Nephron progenitor cell (in vitro differentiated cells): ENCODE measurements at places on chromosomes 3 and 15.

DNA sequence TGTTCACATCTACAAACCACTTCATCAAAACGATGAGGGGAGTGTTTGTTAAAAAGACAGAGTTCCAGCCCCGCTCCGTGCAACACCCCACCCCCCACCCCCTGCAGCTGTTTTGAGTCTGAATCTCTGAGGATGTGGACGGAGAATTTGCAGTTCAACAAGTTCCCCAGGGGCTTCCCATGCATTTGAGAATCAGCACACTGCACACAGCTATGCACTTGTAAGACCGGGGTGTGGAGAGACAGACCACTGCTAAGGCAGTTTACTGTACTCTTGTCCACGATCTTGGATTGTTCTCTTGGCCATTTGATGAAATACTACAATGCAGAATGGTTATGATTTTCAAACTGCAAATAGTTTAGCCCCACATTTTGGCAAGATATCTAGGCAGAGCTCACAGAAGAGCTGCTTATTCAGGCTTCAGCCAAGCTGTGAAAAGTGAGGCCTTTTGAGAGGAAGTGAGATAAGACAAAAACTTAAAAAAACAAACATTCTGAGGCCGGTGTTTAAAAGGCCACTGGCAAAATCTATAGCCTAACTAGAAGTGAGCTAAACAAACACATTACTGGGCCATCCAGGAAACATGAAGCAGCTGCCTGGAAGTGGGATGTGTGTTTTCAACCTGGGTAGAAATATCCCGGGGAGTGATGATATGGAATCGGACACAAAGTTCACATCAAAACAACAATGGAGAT, 308.2 kb upstream of the ADAMTS9 start:
- no peaks in the 10 kb centered on the region for H3K36me3 ChIP-seq
- H3K27ac ChIP-seq, result peak overlapping the region; percentile 96
- no peak for DNase-seq
- peak overlapping the region; percentile 2 for H3K4me3 ChIP-seq
- H3K27me3 ChIP-seq, result no peaks in the 10 kb centered on the region

GRCh38 chr15:25790000-25790660, 73.0 kb downstream of the ATP10A start:
- H3K4me1 ChIP-seq, result peaks cover 13% of the 10 kb centered on the region
- no peak overlapping the region for H3K27ac ChIP-seq
- DNase-seq, result no peak

DNA sequence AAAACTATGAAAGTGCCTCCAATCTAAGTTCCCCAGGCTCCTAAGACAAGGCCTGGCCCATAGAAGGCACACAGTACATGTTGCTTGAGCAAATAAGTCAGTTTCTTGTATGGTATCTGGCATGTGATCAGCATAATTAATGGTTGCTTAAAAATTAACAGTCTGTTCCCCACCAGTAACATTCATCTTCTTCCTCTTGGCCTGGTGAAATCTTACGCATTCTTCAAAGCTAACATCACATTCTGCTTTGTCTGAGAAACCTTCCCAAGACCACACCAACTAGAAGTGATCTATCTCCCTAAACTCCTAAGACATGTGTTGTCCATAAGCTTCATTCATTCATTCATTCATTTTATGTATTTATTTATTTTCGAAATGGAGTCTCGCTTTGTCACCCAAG, 48.1 kb downstream of the LIPC start:
- H3K36me3 ChIP-seq, result no peaks in the 10 kb centered on the region
- no peak overlapping the region for H3K27ac ChIP-seq

DNA sequence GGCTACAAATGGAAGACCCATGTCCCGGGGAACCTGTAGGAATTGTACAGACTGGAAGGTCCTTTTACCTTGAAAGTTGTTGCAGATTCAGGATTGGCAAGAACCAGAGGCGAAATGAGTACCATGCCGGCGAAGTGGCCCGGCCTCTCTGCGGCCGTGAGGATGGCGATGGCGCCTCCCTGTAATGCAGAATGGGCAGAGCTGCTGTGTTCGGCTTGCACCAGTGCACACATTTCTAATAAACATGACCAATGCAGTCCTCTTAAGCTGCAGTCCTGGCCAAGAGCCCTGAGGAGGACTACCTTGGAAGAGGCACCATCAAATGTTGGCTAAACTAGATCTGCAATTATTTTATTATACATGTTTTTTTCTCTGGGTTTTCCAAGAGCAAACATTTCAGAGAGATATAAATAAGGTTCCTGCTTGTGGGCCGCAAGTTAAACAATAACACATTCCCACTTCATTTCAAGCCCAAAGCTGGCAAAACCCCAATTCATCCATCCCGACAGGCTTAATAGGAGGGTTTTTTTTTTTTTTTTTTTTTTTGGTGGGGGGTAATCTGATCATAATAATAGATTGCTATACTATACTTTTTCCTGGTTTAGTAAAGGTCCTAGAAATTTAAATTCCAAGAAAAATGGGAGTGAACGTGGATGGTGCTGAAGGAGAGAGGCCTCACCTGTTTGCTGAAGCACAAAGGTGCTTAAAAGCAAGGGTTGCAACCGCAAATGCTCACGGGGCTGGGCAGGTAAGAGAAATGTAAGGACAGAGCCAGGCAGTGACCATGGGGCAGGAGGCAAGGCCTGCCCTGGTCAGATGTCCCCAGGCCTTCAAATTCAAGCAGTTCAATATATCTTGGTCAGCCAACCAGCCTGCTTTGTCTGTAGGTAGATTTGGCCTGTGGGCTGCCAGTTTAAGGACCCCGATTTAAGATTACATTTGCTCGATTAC, 48.5 kb downstream of the ABTB1 start:
- H3K36me3 ChIP-seq, result peaks cover 11% of the 10 kb centered on the region
- H3K4me3 ChIP-seq, result no peak overlapping the region
- H3K27ac ChIP-seq, result no peak overlapping the region
- peaks cover 71% of the 10 kb centered on the region for H3K4me1 ChIP-seq
- DNase-seq, result no peak
- peaks cover 11% of the 10 kb centered on the region for H3K27me3 ChIP-seq
